Activated T-helper 1 cell treated with anti-CD3 and anti-CD28 coated beads, Interleukin-2, amount 50 U/mL, for 16 hours (primary cell): ENCODE measurements at places on chromosomes 12 and 14.

GRCh38 chr14:31400031-31400638 lies 20.2 kb downstream of the HEATR5A start:
- no peak for DNase-seq

DNA sequence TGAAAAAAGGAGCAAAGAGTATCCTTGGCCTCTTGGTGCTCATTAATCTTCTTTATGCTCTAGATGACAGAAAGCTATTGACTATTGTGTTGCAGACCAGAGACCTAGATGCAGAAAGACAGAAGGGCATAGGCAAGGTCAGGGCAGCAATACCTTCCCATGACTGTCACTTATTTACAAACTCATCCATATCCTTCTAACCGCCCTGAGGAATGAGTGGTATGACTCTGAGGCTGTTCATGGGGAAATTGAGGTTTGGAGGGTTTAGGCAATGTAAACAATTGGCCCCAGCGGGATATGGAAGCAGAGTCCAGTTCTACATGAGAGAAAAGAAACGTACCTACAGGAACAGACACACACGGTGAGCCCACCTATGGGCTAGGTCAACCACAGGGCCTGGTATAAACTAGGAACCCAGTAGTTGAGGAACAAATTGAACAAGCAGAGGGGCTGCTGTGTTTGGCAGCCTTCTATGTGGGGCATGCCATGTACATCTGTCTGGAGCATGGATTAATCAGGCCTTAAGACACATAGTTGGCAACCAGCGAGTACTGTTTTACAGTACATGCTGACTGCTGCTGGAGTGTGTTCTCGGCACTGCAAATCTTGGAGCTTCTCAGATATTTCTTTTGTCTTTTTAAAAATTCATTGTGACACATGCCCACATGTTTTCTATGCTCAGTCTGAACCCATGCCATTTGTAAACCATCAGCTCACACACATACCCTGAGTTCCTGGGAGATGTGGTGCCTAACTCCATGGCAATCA lies 159.7 kb upstream of the NTF3 start:
- no peak for DNase-seq

- DNase-seq = no peak
These were observed 142.2 kb upstream of the RFLNA start for GRCh38 chr12:124152731-124153130.

DNA sequence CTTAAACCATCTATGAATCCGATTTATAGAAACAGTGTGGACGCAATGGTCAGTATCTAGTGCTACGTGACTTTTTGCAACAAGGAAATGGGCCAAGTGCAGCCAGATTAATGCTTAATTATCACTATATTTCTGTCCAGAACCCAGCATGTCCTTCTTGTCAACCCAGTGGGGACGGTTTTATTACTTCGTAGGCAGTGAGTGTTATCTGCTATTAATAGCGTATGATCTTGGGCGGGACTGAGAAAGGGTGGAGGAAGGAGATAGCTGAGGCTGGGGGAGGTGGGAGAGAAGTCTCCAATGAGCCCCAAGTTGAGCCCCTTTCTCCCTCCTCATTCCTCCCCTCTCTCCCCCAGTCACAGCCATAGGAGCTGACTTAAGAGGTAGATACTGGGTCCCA lies 59.7 kb upstream of the FAM222A start:
- DNase-seq = no peak

GRCh38 chr14:76612654-76613053 lies 148.6 kb upstream of the VASH1 start:
- DNase-seq = no peak
